ENCODE measurements at places on chromosomes 16 and 17.

DNA sequence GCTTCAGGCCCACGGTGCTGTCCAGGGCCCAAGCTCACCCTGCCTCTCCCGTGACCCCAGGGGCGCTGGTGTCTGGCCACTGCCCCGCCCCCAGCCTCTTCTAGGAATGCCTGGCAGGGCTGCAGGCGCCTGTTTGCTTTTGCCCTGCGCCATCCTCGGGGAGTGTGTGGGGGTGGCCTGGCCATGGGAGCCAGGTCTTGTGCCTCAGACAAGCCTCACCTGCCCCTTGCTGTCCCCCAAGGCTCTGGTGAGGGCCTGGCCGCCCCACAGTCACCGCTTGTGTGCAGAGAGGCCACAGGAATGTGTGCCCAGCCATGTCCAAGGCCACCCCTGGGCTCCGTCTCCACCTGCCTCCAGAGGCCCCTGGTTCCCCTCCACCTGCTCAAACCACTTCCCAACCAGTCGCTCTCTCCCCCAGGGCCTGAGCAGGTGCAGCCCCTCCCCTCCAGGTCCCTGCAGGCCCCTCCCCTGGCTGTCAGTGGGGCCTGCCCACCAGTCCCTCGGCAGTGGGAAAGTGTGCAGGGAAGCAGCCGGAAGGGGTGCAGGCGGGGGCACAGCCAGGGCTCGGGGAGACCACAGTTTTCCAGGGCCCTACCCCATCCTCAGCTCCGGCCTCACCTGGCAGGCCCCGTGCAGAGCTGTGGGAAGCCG lies 841 bp upstream of the IGFALS start:
- no peaks in the 10 kb centered on the region for H3K27me3 ChIP-seq
- H3K36me3 ChIP-seq: peaks cover 28% of the 10 kb centered on the region
- no peak overlapping the region for H3K27ac ChIP-seq

DNA sequence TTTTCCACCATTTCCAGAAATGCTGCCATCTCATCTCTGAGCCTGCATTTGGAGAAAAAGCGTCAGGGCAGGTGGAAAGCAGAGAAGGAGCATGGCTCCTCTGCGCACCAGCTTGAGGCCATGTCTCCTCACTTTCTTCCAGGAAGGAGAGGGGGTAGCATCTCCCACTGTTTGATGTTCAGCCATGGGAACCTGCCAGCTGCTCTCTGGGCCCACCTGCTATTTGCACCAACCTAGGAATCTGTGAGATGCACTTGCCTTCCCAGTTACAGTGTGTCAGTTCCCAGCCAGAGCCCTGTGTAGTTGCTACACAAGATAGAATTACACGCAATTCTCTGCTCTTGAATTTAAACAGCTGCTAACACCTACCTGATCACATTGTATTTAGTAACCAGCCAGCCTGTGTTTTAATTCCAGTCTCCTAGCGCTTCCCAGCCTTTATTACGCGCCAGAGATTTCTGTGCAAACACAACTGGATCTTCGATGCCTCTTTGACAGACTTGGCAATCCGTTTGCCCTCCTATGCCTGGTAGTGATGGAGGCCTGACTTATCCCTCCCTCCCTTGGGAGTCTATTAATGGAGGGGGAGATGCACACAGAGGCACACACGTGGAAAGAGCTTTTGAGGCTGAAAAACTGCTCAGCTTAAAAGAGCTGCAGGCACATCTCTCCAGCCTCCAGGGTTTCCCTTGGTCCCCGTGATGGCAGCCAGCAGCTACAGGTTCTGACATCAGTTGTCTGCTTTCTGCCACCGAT lies 98.1 kb upstream of the SEC14L1 start:
- no peak overlapping the region for H3K27ac ChIP-seq
- no peaks in the 10 kb centered on the region for H3K36me3 ChIP-seq
- no peaks in the 10 kb centered on the region for H3K27me3 ChIP-seq
- H3K4me3 ChIP-seq: no peak overlapping the region

DNA sequence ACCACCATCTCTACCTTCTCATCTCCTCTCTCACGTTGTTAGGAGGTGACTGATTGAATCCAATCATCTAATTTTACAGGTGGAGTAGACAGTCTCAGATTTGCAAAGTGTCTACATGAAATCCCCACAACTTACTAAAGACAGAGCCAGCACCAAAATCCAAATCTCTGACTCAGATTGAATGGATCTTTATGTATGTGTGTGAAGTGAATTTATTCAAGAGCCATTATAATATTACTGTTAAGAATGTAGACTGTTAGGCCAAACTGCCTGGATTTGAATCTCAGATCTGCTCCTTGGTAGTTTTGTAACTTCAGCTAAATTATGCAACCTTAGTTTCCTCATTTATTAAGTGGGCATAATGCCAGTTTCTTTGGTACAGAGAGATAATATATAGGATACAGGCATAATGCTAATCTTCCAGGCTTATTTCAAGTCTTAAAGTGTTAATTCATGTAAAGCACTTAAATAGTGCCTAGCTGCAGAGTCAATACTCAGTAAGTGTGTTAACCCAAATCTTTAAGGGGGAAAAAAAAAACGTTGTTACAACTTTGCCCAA lies 12.7 kb downstream of the CNEP1R1 start:
- DNase-seq: no peak
- no peaks in the 10 kb centered on the region for H3K27me3 ChIP-seq
- no peaks in the 10 kb centered on the region for H3K4me1 ChIP-seq

DNA sequence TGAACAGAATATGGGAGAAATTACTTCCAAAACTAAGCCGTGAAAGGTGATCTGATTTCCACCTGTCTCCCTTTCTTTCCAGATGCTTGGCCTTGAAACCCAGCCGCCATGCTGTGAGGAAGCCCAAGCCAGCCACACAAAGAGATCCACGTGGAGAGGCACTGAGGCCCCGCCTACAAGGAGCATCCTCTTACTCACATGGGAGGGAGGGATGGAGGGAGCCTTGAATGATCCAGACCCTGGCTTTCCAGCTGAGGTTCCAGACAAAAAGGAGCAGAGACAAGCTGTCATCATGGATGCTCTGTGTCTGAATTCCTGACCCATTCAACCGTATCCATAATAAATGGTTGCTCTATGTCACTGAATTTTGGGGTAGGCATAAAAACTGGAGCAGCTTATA lies 48.9 kb upstream of the HAPSTR1 start:
- no peak for DNase-seq
- H3K27me3 ChIP-seq: no peaks in the 10 kb centered on the region
- peaks cover 7% of the 10 kb centered on the region for H3K4me1 ChIP-seq
- no peaks in the 10 kb centered on the region for H3K36me3 ChIP-seq
- H3K27ac ChIP-seq: no peak overlapping the region

- no peak for DNase-seq
- no peaks in the 10 kb centered on the region for H3K4me1 ChIP-seq
- H3K4me3 ChIP-seq: no peak overlapping the region
- H3K27me3 ChIP-seq: peaks cover 4% of the 10 kb centered on the region
Observed at GRCh38 chr17:71828182-71828596, 292.6 kb upstream of the SOX9 start.

DNA sequence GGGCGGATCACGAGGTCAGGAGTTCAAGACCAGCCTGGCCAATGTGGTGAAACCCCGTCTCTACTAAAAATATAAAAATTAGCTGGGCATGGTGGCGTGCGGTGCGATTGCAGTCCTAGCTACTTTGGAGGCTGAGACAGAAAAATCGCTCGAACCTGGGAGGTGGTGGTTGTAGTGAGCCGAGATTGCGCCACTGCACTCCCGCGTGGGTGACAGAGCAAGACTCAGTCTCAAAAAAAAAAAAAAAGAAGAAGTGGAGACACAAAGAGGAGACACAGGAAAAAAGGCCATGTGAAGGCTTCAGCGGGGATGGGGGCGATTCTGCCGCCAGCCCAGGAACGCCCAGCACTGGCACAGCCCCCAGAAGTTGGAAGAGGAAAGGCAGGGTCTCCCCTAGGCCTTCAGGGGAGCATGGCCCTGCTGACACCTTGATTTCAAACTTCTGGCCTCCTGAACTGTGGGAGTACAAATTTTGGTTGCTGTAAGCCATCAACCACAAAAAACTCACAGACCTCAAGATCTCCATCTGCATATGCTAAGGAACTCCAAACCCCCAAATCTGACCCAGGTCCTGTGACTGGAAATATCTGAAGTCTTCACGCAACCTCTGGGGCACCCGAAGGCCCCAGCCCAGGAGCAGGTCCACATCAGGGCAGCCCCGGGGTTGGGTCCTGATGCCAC lies 7.0 kb downstream of the SGSH start:
- no peak for DNase-seq
- H3K4me3 ChIP-seq: no peak overlapping the region
- H3K4me1 ChIP-seq: peaks cover 2% of the 10 kb centered on the region

DNA sequence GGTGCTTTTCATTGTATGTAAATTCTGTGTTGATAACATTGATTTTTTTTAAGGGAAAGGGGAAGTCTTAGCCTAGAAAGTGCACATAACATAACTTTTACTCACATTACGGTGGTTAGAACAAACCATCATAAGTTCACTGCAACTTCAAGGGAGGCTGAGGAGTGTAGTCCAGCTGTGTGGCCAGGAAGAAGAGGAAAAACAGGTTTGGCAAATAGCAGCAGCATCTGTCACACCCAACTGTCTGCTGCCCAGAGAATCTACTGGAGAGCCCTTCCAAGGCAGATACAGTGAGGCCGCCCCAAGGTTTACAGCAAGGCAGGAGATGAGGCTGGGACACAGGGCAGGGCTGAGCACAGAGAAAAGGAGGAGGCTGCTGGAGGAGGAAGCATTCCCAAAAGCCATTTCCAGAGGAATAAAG lies 60.6 kb downstream of the AIPL1 start:
- peaks cover 36% of the 10 kb centered on the region for H3K27me3 ChIP-seq
- H3K4me1 ChIP-seq: no peaks in the 10 kb centered on the region
- no peaks in the 10 kb centered on the region for H3K36me3 ChIP-seq
- no peak overlapping the region for H3K27ac ChIP-seq

All from esophagus muscularis mucosa (tissue), 4 donors.